ENCODE measurements at places on chromosomes 12 and 14.

GRCh38 chr14:24508155-24508840, at the start of gene CMA1:
Gene CMA1, minus strand, starts transcription at chr14:24508265. Its CDS starts 30 bp downstream, at chr14:24508235.
- no peak for DNase-seq

DNA sequence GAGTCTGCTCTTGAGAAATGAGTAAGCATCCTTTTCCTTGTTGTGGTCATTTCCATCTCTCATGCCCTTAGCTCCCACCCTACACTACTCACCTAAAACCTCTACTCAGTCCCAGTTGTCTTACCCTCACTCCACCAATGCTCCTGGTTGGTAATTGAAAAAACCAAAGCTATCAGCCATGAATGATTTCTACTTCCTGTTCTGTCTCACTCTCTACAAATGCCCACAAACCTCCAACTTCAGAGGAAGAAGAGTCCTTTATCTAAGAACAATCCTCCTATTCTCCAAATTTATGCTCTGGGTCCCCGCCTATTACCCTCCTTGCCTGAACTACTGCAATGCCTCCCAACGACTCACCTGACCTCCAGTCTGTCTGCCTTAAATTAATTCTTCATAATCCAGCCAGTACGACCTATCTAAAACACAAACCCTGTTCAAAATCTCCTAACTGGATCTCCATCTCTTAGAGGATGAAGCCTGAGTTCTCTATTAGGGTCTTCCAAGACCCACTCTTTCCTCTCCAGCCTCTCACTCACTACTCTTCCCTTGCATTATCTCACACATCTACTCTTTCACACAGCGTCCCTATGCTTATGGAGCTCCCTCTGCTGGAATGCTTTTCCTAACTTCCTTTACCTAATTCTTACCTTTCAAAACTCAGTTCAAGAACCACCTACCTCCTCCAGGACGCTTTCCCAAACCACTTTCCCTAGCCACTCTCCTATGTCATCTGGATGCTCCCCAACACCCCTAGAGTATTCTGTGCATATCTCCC, 2.2 kb downstream of the DHRS1 start:
- DNase-seq = no peak

- no peak for DNase-seq
These were observed 201.6 kb downstream of the ATP23 start for GRCh38 chr12:58142991-58143390.

GRCh38 chr12:51951843-51952722, 584 bp downstream of the ACVR1B start:
- no peak for DNase-seq

DNA sequence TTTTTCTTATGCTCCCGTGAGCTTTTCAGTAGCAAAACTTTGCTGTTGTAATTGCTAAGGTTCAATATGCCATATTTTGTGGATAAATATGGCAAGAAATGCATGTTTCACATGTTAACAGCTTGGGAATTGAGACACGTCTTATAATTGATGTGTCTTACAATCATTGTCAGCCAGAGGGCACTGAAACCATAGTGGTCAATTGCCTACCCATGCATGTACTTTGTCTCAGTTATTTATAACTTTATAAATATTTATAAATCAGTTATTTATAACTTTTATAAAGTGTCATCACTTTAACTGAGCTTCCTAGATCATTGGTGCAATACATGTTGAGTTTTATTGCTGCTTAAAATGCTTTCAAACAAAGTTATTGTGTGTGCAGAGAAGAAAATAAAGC, 82.0 kb downstream of the CATSPERB start:
- DNase-seq = no peak

- DNase-seq = no peak
These were observed 1.7 kb downstream of the CDK17 start for GRCh38 chr12:96398424-96399119.

GRCh38 chr12:111270774-111271173, 98.1 kb downstream of the PHETA1 start:
- DNase-seq = no peak

GRCh38 chr14:55350461-55350860, 61.2 kb downstream of the ATG14 start:
- DNase-seq = no peak

GRCh38 chr14:20144820-20145219, 6.2 kb downstream of the OR4N5 start:
- DNase-seq = no peak

GRCh38 chr12:66633676-66634075, 45.2 kb downstream of the GRIP1 start:
- DNase-seq = no peak

GRCh38 chr14:32706721-32707519, 231.8 kb upstream of the NPAS3 start:
- no peak for DNase-seq

GRCh38 chr12:97173688-97174410, 266.8 kb downstream of the NEDD1 start:
- no peak for DNase-seq

DNA sequence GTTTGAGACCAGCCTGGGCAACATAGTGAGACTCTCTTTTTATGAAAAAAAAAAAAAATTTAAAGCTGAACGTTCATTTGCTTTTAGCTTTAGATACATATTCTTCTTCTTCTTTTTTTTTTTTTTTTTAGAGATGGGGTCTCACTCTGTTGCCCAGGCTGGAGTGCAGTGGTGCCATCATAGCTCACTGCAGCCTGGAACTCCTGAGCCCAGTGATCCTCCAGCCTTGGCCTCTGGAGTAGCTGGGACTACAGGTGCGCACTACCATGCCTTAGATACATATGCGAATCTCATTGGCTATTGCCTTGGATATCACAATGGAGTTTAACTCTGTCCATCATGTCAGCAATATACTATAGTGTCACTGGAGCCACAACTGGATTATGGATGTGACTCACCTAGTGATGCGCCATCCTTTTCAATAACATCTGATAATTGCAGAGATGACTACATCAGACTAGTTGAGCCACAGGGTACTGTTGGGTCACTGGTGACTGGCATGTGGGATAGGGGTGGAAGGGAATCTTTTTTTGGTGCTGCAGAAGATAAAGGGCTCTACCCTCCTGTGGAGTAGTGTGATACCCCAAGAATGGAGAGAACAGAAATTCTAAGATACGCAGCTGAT, 2.7 kb upstream of the ADIPOR2 start:
- no peak for DNase-seq

DNA sequence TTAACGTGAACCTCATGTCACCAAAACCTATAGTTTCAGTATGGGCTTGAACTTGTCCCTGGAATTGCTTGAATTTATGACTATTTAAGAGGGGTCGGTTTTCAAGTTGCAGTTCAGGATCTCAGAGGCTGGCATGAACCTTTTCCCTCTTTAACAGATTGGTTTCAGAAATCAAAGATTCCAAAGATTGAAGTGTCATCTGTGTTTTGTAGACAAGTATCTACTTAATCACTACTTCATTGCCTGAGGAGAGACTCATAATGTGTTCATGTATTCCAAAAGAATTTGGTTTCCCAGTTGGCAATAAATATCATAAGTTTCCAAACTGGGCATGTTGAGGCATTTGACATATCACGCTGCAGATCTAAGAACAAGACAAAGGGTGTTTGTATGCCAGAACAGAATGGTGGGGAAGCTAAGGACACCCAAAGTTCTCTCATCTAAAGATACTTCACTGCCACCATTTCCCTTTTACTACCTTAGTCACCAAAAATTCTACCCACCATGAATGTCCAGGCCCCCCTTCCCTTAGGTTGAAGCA, 199.5 kb downstream of the NUAK1 start:
- DNase-seq = no peak

DNA sequence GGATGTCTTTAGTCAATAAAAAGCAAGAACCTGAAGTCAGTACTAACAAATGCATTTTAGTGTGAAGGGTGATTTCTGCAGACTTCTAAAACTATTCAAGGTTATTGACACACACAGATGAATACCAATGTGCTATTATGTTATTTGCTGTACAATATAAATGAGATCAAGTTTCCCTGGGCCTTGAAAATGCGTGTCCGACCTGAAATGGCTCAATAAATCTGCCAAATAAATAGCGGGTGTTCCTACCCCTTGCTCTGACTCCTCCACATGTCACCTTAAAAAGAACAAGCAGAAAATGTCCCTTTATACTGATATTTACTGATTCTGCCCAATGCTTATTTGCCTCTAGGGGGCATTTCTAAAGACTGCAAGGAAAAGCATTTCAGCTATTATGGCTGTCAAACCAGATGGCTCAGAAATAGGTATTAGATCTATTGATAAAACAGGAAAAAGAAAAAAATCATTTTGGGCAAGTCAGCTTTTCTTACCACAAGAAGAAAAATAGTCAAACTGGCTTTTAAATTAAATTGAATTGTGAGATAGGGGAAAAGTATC, 367.3 kb upstream of the KITLG start:
- no peak for DNase-seq

GRCh38 chr14:38168416-38168815, 39.3 kb upstream of the SSTR1 start:
- DNase-seq = no peak

DNA sequence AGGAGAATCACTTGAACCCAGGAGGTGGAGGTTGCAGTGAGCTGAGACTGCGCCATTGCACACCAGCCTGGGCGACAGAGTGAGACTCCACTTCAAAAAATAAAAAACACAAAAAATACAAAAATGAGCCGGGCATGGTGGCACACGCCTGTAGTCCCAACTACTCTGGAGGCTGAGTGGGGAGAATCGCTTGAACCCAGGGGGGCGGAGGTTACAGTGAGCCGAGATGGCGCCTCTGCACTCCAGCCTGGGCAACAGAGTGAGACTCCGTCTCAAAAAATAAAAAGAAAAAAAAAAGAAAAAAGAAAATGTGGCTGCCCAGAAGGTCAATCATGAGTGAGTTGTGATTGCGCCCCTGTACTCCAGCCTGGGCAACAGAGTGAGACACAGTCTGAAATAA, 9.2 kb downstream of the DNAJC22 start:
- no peak for DNase-seq

DNA sequence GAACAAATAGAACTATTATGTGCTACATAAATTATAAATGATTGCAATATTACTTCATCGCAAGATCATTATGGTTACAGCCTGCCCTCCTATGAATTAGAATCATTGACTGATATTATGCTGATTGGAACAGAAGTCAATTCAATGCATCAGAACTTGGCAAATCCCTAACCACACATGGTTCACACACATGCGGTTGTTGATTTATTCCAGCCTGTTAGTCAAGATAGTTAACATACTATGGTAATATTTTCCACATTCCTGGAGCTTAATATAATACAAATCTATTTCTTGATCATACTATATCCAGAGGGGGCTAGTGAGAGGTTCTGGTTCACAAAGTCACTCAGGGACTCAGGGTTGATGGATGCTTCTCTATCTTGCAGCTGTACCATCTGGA, 9.7 kb upstream of the CACNA1C start:
- DNase-seq = no peak

DNA sequence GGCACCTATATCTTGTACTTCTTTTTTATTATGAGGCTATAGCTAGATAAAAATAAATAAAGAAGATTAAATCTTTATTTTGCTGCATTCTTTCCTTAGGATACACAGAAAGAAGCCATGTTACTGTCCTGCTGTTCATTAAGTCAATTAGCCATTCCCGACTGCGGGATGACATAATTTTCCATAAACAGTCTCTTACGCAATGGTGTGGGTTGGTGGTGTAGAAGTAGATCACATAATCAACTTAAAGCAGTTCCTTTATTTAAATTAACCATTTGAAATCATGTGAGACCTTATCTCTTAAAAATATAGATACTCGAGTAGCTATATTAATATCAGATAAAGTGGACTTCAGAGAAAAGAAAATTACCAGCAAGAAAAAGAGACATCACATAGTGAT, 40.2 kb downstream of the TAOK3 start:
- no peak for DNase-seq

GRCh38 chr12:9064815-9065606, 50.7 kb downstream of the A2M start:
- no peak for DNase-seq

GRCh38 chr12:130879212-130879686, 7.4 kb downstream of the RAN start:
- no peak for DNase-seq

- DNase-seq = no peak
These were observed 7.4 kb downstream of the TTC6 start for GRCh38 chr14:37602605-37603453.

DNA sequence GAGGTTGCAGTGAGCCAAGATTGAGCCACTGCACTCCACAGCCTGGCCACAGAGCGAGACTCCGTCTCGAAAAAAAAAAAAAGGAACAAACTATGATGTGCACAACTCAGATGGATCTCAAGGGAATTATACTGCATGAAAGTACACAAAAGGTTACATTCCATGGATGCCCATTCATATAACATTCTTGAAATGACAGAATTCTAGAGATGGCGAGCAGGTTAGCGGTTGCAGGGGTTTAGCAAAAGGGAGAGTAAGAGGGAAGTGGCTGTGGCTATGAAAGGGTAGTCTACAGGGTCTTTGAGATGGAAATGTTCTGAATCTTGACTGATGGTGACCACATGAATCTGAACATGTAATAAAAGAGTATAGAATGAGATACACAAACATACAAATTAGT, 49.7 kb downstream of the CKB start:
- no peak for DNase-seq

DNA sequence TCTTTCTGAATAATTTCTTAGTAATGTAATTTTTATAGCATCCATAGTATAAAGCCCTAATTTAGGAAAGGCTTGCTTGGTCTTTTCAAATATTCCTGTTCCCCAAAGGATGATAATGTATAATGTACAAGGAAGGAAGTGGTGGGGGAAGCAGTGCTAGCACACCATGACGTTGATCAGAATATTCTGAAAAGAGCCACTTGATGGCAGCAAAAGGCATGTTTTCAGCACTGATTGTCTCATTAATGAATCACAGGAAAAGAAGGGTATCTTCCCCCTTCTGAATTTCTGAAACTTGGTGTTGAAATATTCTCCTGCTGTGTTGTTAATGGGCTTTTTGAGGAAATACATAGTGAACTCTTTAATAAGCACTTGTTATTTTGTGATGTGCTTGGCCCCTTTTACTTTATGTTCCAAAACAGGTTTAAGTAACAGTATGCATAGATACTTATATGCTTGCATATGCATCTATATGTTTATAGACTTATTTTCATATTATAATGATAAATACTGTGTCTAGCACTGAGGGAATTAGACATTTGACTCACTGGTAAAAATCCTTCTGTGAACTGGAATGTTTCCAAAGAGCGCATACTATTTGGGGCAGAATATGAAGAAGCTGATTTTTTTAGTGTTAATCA, 122.0 kb downstream of the TMEM117 start:
- DNase-seq = no peak
